ENCODE measurements at places on chromosomes 6 and 20. TPM values are rescaled to one million over a fixed set of nuclear protein-coding genes. Genes with fewer than 3 reads are reported as not detected.

GRM1 gene
- total RNA-seq = not detected

ADGRF5 gene
- not detected for total RNA-seq

MRPL18 gene
- total RNA-seq = 9.8 TPM

TBXT gene
- not detected for total RNA-seq

SNAP91 gene
- total RNA-seq = not detected
